Urinary bladder (tissue), 4 donors: ENCODE measurements at places on chromosomes 3 and 15. TPM values are rescaled to one million over a fixed set of nuclear protein-coding genes. Genes with fewer than 3 reads are reported as not detected.

Gene STRIT1
- 1.4 TPM for total RNA-seq

Gene FETUB
- total RNA-seq: not detected

Gene RPSA
- 970 TPM for total RNA-seq

Gene ADGRG7
- 0.11 TPM for total RNA-seq

Gene FRMD5
- 2.9 TPM for total RNA-seq
